ENCODE measurements at places on chromosomes 7 and 10. TPM values are rescaled to one million over a fixed set of nuclear protein-coding genes. Genes with fewer than 3 reads are reported as not detected.

Gene CYP2C19
- 0.30 TPM for polyA plus RNA-seq

Gene SKIDA1
- 14.4 TPM for polyA plus RNA-seq

Gene STX1A
- polyA plus RNA-seq, result 10.8 TPM

Gene PLXNA4
- polyA plus RNA-seq, result 15.0 TPM

Gene TMEM176B
- 90.2 TPM for polyA plus RNA-seq

Gene BNIP3
- polyA plus RNA-seq, result 92.5 TPM

Gene HOGA1
- 69.1 TPM for polyA plus RNA-seq

Gene SPDYE8
- polyA plus RNA-seq, result 0.19 TPM

Gene BBIP1
- polyA plus RNA-seq, result 41.1 TPM

Gene NKX1-2
- polyA plus RNA-seq, result not detected

Gene TSPAN12
- polyA plus RNA-seq, result 206 TPM

Gene MYL10
- polyA plus RNA-seq, result 0.21 TPM

Gene KNDC1
- 10.1 TPM for polyA plus RNA-seq

DNA sequence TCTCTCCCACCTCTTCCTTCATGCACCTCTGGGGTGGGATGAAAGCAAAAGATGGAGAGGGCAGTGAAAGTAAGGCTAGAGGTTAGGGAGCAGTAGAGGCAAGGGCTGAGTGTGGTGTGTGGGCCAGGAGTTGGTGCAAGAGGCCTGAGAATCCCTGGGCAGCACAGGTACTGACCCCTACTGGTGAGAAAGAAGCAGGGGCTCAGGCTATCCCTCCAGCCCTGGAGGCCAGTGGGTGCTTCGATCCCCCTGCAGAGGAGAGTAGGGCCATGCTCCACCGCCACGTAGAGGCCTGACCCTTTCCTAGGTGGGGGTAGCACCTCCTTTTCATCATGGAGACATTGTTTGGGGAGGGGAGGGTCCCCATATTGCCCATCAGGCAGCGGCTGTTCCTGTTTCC, 9.8 kb downstream of the CDHR1 start:
- no peak for DNase-seq

DNA sequence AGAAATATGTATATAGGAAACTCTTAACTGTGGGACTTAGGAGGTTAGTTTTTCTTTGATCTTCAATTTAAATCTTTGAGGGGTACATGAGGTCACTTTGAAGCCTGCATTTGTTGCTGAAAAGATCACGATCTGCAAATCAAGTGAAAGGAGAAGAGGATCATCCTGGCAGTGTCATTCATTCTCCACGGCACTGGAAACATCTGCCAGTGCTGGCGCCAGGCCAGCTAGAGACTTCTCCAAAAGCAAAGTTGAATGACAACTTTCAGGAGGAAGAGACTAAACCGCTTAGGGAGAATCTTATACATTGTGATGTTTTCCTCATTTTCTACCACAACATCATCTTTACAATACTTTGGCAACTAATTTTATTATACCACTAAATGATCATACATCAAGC, 42.5 kb downstream of the MRC1 start:
- no peak for DNase-seq

DNA sequence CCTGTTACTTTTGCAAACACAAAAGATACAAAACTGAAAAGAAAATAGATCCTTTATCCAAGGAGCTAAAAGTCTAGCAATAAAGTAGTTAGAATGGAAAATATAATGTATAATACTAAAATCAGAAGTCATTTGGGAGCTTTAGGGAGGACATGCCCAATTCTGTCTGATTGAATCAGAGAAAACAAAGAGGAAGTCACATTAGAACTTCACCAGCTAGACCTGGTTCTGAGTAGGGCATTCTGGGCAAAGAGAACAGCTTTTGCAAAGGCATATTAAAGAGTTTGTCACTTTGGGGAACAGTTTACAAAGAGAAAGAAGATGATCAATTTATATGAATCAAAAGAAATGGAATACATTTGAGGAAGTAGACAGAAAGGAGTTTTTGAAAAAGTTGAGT, 107.0 kb upstream of the PRSS1 start:
- DNase-seq, result no peak

DNA sequence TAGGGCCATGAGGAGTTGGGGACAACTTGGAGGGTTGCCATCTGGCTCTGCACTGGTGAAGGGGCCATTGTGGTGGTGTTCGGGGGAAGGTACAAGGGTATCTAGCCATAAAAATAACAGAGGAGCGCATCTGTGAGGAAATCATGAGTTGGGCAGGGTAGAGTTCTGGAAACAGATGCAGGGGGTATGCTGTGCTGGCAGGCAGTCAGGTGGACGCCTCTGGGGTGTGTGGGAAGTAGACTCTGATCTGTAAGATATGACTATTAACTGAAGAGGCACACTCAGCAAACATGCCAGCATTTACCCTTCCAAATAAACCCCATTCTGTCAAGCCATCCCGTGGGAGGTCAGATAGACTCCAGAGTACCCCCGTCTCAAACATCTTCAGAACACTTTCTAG, 79.8 kb downstream of the CLEC2L start:
- DNase-seq, result no peak

DNA sequence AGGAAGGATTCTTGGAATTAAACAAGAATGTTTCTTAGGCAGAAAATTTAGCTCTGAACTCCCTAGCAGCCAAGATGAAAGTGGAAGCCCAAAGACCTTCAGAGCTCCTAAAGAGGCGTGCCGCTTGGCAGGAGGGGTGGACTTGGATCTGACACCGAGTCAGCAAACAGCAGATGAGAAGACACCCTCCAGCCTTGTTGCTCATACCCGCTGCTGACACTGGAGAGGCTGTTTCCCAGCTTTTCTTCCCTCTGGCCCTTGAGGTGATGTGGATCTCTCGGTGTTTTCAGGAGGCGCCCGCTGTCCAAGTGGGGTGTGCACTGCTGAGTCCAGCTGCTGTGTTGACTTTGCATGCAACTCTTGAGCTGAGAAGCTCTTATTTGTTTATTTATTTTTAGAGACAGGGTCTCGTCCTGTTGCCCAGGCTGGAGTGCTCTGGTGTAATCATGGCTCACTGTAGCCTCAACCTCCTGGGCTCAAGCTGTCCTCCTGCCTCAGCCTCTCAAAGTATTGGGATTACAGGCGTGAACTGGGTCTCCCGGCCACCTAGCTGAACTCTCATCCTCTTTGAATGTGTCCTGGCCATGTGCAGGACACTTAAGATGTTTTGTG, 21.5 kb downstream of the SLC18A2 start:
- DNase-seq, result no peak

DNA sequence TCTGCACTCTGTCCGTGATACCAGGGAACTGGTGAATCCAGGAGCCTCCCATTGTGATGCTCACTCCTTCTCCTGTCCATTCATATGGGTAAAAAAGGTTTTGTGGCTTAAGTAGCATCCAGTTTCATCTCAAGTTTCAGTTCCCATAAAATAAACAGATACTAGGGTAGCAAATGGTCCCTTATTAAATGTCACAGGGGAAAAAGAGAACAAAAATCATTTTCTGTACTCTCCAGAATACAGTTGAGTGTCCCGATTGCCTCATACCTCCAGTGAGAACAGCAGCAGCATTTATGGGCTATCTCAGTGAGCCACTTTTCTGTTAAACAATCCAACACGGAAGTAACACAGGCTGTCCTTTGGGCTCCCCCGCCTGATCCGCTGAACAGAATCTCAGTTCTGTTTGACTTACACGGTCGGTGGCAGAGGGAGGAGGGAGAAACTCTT, 179.6 kb downstream of the CELF2 start:
- DNase-seq, result no peak

GRCh38 chr7:128909625-128910568, 612 bp downstream of the KCP start:
- DNase-seq, result peak; percentile 82

GRCh38 chr10:23522345-23522744, 83.5 kb downstream of the OTUD1 start:
- DNase-seq, result no peak
